Muscle of arm (tissue), 14 donors: ENCODE measurements at places on chromosomes 3 and 15. TPM values are rescaled to one million over a fixed set of nuclear protein-coding genes. Genes with fewer than 3 reads are reported as not detected.
A peak's percentile ranks its signal among the peaks of the same experiment; 100 is the strongest.

DNA sequence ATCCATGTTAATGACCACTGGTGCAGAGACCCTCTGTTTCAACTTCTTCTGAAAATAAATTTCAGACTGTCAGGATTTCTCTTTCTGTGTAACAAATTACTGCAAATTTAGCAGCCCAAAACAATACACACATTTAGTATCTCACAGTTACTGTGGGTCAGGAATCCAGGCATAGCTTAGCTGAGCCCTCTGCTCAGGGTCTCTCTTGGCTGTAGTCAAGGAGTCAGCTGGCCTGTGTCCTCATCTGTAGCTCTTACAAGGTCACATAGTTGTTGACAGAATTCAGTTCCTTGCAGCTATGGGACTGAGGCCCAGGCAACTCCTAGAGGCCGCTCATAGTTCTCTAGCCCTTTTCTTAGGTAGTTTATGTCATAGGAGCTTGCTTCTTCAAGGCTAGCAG lies 51.9 kb downstream of the NKIRAS1 start:
- no peak for DNase-seq

DNA sequence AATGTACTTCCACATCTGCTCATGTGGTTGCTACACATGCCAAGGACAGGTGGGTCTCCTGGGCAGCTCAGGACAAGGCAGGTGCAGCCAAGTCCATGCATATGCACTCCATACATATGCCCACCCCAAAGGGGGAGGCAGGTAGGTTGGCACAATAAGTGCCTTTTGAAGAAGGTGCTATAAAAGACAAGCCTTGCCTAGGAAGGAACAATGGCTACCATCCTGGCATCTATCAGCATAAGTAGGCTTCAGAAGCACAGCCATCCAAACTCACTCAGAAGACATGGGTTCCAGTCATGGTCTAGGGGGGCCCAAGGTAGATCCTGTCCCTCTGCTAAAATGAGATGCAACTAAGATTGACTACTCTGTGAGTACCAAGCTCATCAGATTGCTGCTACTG lies 34.6 kb downstream of the NBEAL2 start:
- no peak for DNase-seq

DNA sequence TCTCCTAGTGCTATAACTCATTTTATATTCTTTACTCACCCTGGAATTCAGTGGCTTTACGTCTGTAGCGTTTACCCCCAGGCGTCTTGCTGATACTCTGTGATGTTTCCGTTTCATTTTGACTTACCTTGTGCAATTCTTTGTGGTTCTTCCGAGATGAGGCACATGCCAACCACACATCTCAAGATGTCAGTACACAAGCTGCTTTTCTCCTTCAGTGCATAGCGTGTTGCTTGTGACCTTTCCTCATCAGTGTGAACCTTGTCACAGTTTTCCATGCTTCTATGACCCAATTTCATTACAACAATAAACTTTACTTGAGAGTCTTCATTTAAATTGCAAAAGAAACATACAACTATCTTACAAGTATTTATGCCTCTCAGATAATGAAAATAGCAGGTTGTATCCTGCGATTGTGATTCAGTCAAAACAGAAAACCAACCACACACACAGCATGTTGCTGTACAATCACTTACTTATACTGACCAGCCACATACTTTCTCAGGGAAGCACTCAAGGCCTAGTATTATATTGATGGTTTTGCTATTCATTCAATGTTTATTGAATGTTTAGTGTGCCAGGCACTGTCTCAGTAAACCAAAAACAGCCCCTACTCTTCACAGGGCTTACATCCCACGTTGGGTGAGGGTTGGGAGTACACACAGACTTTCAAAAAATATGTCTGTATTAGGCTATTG lies 4.6 kb upstream of the TBL1XR1 start:
- no peak for DNase-seq

DNA sequence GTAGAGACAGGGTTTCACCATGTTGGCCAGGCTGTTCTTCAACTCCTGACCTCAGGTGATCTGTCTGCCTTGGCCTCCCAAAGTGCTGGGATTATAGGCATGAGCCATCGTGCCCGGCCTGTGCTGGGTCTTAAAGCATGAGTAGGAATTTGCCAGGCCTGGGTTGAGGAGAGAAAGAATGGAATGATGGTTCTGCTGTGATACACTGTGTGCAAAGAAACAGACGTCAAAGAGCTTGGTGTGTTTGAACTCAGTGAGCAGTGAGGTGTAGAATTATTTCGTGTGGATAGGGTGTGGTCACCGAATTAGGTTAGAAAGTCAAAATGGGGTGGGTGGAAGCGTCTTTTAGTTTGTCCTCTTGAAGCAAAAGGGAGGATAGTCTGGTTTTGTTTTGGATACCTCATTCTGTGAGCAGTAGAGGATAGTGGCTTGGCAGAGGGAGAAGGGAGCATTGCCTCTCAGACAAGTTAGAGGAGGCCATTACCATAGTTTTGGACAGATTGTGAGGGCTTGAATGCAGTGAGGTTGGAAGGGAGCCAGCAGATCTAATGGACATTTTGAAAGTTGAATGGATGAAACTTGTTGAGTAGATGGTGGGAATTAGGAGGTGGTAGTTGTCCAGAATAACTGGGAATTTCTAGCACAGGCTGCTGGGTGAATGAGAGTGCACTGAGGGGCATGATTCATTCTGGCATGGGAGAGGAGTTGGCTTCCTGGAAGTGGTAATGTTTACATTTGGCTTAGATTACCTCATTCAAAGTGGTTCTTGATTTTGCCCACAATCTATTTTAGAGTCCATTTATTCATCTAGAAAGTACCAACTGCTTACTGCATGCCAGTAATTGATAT lies 27.2 kb downstream of the AKAP13 start:
- DNase-seq = no peak

DNA sequence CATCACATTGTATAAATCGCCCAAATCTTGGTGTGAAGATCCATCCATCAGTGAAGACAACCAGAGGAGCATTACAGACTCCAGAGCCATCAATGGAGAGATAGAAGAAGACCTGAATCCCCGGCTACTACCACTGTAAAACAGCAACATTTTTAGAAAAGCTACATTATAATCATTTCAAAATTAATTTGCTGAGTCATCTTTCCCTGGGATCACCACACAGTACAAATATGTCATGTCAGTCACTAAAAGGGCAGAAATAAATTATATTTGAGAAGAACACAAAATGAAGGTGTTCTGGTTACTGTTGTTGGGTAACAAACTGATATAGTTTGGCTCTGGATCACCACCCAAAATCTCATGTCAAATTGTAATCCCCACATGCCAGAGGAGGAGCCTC lies 218.5 kb upstream of the STT3B start:
- DNase-seq = no peak

- no peak for DNase-seq
Observed at GRCh38 chr3:42756681-42757213, 16.3 kb downstream of the CCDC13 start.

- peak; percentile 45 for DNase-seq
Observed at GRCh38 chr15:66369773-66370651, 13.5 kb upstream of the TIPIN start.

- DNase-seq = peak; percentile 59
Observed at GRCh38 chr15:38073178-38073946, 138.9 kb downstream of the TMCO5A start.

GRCh38 chr3:129046037-129046731 lies 14.4 kb upstream of the GP9 start:
- DNase-seq = no peak

DNA sequence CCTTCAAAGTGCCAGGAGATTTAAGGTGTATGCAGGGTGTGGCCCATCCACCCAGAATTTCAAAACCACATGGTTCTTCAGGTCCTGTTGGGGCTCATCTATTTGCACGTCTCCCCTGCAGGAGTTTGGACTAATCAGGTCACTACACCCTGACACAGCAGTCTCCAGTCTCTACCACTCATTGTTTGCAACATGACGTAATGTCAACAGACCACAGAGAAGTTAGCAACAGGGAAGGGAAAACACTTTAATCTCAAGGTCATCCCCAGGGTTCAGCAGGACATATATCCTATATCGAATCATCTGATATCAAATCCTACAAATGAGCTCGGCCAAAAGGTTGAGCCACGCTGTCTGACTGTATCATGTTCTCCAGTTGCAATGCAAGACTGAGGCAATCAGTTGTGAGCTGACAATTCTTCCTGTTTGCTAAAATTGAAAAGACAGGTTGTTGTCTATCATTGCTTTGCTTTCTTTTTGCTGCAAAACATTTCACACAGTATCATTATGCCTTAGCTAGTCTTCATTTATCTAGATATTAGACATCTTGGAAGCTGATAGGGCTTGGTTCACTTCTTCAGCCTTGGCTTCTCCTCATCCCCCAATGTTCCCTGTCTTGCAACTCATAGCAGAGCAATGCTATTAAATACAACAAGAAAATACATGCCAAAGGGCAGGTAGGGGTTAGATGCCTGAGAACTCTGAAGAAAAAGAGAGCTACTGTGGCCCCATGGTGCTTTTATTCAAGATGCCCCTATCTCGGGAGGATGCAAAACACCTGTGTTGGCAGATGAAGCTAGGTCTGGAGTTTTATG lies 13.4 kb upstream of the LEKR1 start:
- no peak for DNase-seq

GRCh38 chr3:49805367-49805782 lies 2.3 kb downstream of the INKA1 start:
- DNase-seq = peak; percentile 93

- no peak for DNase-seq
Observed at GRCh38 chr3:56747150-56747549, 54.6 kb downstream of the ARHGEF3 start.

- no peak for DNase-seq
Observed at GRCh38 chr3:159734681-159735080, 254.0 kb upstream of the IL12A start.

DNA sequence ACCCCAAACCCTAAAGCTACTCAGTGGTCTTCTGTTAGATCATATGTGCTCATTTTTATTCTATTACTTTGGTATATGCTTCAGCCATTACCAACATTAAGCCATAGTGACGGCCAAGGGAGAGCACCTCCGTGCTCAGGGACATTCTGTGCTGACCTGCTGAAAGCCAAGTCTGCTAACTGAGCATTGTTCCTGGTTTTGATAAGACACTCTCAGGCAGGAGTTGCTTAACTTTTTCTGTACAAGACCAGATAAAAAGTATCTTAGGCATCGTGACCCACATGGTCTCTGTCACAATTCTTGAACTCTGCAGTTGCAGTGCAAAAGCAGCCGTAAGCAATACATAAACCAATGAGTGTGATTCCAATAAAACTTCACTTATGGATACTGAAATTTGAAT lies 100.6 kb downstream of the KLHL25 start:
- no peak for DNase-seq

GRCh38 chr15:29311696-29312095 lies 42.1 kb upstream of the NSMCE3 start:
- no peak for DNase-seq

GRCh38 chr3:178010306-178010705 lies 525.9 kb upstream of the KCNMB2 start:
- no peak for DNase-seq

DNA sequence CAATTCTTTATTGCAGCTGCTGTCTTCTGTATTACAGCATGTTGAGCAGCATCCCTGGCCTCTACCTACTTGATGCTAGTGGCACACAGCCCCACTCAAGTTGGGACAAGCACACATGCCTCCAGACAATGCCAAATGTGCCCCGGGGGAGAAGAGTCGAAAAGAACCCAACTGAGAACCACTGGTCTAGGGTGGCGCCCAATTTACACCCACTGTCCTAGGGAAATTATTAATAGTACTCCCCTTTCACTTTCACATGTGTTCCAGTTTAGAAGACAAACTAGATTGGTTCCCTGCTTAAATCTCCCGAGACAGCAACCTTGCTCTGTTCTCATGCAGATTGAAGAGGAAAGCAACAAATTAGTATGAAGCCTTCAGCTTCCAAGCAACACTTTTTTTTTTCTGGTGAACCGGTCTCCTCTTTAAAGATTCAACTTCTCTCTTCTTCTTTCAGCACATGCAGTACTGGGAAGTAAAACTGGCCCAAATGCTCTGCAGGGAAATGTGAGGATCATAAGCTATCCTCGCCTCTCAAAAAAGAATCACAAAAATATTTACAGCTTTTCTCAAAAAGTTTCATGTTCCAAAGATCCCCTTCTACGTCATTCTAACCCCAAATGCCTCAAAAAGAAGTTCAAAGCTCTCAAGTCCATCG lies 823.9 kb upstream of the CFAP20DC start:
- DNase-seq = no peak

DNA sequence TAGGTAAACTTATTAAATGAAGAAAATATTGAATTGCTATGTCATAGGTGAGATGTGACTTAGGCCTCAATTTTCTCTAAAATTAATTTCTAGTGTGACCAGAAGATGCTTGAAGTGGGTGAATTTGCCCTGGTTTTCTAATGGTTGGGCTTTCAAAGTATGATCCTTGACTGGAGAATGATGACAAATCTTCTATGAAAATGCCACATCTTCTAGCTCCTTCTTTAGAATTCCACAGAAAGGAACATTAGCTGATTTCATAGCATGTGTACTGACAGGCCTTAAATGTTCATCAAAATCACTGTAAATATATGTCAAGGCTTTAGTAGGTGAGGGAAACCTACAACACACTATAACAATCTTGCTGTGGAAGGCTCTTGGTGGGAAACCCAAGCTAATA lies 8.9 kb downstream of the ABI3BP start:
- no peak for DNase-seq

DNA sequence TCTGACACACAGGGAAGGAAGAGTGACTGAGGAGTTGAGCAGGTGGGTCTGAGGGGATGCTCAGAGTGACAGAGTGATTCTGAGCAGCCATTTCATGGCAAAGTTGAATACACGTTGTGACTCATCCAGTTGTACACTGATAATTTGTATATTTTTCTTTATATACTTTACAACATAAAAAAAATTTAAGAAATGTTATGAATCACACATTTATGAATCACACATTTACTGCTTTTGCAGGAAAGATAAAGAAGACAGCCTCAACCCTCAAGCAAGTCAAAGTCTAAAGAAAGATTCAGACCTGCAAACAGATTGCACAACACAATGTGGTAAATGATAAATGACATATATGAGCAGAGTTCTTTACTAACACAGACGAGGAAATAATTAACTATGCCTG lies 21.0 kb upstream of the CHMP2B start:
- no peak for DNase-seq

GRCh38 chr3:124373524-124373923 lies 356.7 kb upstream of the UMPS start:
- no peak for DNase-seq

- no peak for DNase-seq
Observed at GRCh38 chr3:9944271-9944670, 7.9 kb downstream of the PRRT3 start.

- no peak for DNase-seq
Observed at GRCh38 chr3:38878646-38879045, 62.6 kb upstream of the SCN10A start.

- peak; percentile 61 for DNase-seq
Observed at GRCh38 chr3:194139071-194139813, 3.3 kb downstream of the HES1 start.

Gene SLC27A2
- polyA plus RNA-seq = 0.18 TPM

Gene GPR62
- polyA plus RNA-seq = 0.38 TPM

Gene HACD2
- 16.7 TPM for polyA plus RNA-seq

Gene SPSB4
- polyA plus RNA-seq = 19.6 TPM

Gene LINGO1
- 8.6 TPM for polyA plus RNA-seq

Gene PARP6
- not detected for polyA plus RNA-seq

Gene TRAIP
- polyA plus RNA-seq = 6.3 TPM

Gene ATP13A4
- not detected for polyA plus RNA-seq

Gene PPP1R14D
- not detected for polyA plus RNA-seq
